ENCODE measurements at places on chromosomes 7 and 10.

DNA sequence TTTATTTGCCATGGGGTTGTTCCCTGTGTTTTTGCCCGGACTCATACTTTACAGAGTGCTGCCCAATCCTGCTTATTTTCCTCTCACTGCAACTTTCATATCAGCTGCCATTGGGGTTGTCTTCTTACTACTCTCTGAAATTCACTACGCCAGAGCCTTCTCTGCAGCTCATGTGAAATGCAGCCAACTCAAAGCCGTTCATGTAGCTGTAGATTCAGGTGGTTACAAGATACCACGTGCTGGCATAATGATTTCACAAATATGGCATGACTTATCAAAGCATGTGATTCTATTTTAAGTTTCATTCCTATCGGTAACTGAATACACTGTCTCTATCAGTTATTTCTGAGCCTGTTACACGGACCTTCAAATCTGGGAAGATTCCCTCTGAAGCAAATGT is 130.3 kb upstream of the WNT16 start:
- no peak for DNase-seq

GRCh38 chr7:41910940-41911600 is 208.2 kb upstream of the INHBA start:
- no peak for DNase-seq

GRCh38 chr10:127973791-127974311 is 66.9 kb downstream of the PTPRE start:
- DNase-seq = no peak

GRCh38 chr10:61939902-61940301 is 38.4 kb downstream of the ARID5B start:
- no peak for DNase-seq

DNA sequence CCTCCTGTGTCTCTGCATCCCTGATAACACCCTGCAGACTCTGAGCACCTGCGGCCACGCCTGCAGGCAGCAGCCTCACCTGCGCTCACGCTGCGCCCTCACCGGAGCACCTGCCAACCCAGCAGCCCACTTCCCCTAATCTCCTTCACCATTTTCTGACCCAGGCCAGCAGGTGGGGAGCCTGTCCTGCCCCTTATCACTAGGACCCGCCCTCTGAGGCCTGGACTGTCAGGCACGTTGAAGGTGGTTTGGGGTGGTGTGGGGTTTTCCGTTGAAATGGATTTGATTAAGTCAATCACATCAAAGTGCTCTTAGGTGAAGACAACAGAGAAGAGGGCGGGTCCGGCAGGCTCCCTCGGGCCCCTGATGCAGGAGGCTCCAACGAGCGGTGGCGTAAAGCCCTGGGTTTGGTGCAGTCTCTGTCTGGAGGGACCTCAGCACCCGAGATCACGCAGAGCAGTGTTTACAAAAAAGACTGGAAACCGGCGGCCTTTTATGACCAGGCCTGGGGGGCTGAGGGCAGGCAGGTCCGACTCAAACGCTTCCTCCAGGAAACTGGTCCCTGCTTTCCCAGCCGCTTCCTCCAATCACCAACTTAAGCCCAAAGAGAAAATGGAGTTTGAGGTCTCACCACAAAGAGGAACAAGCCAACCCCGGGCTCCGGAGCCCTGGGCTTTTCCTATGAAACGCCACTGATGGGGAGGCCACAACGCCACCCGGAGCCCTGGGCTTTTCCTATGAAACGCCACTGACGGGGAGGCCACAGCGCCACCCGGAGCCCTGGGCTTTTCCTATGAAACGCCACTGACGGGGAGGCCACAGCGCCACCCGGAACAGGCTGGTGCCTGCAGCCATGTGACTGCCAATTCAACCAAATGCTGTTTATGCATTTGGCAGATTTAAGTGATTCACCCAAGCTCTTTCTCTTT is 45.5 kb downstream of the DPYSL4 start:
- DNase-seq = no peak

DNA sequence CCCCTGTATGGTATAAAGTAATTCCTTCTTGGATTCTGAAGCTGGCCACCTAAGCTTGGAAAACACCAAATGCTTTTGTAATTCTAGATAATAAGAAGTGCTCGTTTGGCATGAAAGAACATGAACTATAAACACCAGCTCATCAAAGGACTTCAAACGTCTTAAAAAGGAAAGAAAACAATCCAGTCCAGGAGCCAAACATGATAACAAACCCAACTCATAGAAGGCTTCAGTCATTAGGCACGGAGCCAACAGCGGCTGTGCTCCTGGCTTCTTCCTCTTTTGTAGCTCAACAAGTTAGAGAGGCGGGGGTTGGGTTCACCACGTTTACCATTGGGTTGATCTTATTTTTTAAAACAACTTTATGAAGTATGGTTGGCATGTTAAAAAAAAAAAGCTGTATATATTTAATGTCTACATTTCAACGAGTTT is 56.4 kb upstream of the ECHDC3 start:
- peak; percentile 55 for DNase-seq

DNA sequence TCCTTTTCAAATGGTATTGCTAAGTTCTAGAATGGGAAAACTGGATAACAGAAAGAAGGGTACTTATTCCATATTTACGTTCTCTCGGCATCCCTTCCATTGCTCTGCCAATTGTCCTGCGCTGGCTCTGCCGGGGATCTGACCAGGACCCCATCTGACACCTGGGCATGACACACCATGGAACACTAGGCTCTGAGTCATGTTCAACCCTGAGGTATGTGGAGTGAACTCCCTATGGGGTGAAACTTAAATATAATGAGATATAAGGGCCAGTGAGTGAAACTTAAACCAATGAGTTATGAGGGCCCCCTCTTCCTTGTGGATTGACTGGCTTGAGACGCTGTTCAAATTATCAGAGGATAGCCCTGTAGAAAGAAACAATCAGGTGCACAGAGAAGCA is 55.1 kb upstream of the ZEB1 start:
- no peak for DNase-seq

- DNase-seq = no peak
Measured at GRCh38 chr10:79273604-79274003, 73.7 kb upstream of the PPIF start.

DNA sequence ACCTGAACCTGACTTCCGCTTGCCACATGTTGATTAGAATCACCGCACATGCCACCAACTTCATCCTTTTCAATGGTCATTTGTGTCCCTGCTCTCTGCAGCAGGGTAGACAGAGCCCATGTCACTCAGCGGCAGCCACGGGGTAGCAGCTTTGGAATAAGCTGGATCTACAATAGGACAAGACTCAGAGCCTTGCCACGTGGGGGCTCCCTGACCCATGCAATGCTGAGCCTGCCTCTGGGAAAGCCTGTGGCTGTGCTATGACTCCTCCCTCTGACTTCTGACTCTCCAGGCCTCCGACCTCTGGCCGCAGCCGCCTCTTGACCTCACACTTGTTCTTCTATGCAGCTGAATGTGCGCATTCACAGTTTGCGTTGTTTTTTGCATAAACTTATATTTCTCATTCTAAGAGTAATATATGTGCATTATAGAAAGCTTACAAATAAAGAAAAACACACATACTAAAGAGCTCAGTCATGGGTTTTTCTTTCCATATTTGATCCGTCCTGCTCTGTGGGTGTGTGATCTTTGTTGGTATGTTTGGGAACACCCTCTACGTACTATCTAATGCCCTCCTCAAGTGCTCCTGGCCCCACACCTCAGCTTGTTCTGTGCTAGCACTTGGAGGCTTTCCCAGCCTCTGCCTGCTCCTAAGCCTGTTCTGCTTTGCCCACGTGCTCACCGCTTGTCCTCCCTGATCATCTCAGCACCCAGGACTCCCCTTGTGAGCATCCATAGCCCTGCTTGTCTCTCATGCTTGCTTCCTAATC is 198.0 kb upstream of the MKI67 start:
- DNase-seq = no peak

DNA sequence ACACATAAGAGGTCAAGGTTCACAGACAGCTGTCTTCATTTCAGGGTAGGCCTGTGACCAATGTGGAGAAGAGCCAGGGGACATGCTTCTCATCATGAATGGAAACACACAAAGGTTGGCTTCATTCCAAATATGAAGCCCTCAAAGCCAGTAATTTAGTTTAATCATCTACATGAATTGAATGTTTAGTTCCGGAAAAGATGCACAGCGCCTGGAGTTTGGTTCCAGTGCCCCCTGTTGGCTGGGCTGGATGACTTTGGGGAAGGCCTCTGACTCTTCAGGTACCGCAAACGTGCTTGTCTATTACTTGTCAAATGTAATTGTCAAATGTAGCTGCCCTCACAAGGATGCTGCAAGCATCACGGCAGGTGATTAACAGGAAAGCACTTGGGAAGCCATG is 130.7 kb downstream of the ADRA2A start:
- DNase-seq = no peak

GRCh38 chr7:79037001-79037400 is 416.5 kb downstream of the MAGI2 start:
- DNase-seq = no peak

GRCh38 chr7:97187067-97187466 is 69.6 kb downstream of the SDHAF3 start:
- DNase-seq = peak; percentile 38

DNA sequence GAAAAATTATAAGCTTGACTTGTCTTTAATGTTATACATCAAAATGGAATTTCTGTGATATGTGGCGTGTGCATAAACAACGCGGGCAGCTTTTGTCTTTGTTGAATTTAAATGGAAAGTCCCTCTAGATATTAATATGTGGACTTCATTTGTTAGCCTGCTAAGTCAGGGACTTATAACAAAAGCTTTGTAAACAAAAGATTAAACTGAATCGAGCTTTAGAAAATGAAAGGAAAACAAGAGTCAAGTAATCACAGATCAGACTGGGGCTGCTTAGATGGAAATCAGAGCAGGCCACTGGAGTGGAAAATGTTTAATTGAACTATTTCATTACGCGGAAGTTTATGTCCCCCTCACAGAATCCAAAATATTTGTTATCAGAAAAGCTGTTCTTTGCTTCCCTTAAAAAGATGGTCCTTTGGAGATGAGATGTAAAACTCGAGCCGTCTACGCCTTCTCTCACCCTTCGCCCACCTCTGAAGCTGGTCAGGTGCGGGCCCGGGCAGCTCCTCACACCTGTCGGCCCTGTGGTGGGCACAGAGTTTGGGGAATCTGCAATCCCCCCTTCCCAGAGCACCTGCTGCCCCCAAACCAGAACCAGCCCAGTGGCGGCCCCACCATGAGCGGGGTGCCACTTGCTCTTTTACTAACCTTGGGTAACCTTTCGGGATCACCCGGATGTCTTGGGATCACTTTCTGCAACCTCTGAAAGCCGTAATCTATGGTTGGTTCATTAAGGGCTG is 116.2 kb downstream of the EBF3 start:
- no peak for DNase-seq

DNA sequence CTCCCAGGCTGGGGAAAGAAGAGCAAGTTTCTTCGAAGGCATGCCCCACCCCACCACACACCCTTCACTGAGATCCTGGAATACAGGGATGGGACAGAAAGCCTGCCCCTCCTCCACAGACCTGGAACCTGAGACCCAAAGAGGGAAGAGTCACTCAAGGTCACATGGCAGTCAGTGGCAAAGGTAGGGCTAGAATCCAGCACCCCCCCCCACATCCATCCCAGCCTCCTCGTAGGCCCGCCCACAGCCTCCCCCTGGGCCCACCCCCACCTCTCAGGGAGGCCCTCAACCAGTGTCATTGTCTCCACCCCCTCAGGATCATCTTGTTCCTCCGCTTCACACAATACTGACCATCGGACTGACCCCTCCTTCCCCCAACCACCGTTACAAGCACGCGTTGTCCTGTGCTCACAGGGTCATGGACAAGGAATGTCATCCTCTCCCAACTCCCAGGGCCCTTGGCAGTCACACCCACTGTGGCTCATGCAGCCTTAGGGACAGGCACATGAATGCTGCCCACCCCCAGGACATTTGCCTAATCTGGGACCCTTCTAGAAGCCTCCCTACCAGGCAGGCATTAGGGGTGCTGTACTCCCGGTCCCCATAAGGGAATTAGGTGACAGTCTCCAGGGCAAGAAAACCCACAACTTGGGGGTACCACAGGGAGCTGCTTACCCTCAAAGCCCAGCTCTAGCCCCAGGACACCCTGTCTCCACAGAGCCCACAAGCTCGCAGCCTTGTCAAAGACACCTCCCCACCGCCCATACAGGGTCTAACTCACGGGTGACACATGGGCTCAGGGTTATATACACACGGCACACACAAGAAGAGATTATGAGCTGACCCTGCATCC is 1.4 kb downstream of the KCNH2 start:
- no peak for DNase-seq

- DNase-seq = no peak
Measured at GRCh38 chr10:58700591-58700990, 187.9 kb downstream of the BICC1 start.

GRCh38 chr7:116990056-116990455 is 36.8 kb downstream of the ST7 start:
- no peak for DNase-seq

GRCh38 chr10:94413361-94413760 is 11.0 kb downstream of the TBC1D12 start:
- no peak for DNase-seq

Data from COLO829 (cell line).